SK-N-DZ (cell line): ENCODE measurements at places on chromosomes 7 and 10.
A peak's percentile ranks its signal among the peaks of the same experiment; 100 is the strongest.

GRCh38 chr10:15558136-15558535 lies 161.6 kb downstream of the ITGA8 start:
- DNase-seq, result no peak

GRCh38 chr10:18474118-18474455 lies 177.3 kb downstream of the NSUN6 start:
- no peak for DNase-seq

- DNase-seq, result no peak
Measured at GRCh38 chr7:159328096-159328495, 183.4 kb upstream of the VIPR2 start.

DNA sequence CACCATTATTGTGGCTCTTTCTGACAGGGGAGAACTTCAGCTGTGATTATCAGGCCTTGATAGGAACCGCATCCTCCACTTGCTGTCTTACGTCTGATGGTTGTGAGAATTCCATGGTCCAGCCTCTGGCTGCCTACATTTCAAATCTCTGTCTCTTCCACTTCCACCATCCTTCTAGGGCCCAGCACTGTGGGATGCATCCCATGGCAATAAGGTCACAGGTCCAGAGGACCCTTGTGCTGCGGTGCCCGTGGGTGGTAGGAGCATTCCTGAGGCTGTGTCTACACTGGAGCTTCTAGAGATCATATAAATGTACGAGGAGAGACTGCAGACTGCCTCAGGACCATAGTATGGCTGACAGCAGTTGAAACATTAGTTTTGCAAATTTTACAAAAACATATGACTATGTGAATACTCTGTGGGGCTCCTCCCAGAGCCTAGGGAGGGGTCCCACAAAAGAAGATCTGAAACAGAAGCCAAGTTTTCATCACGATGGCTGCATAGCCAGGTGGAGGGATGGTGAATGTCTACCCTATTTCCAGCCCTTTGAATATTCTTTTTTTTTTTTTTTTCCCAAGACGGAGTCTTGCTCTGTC lies 11.8 kb downstream of the CALML3 start:
- no peak for DNase-seq

- DNase-seq, result no peak
Measured at GRCh38 chr10:29535778-29536453, 98.9 kb downstream of the SVIL start.

DNA sequence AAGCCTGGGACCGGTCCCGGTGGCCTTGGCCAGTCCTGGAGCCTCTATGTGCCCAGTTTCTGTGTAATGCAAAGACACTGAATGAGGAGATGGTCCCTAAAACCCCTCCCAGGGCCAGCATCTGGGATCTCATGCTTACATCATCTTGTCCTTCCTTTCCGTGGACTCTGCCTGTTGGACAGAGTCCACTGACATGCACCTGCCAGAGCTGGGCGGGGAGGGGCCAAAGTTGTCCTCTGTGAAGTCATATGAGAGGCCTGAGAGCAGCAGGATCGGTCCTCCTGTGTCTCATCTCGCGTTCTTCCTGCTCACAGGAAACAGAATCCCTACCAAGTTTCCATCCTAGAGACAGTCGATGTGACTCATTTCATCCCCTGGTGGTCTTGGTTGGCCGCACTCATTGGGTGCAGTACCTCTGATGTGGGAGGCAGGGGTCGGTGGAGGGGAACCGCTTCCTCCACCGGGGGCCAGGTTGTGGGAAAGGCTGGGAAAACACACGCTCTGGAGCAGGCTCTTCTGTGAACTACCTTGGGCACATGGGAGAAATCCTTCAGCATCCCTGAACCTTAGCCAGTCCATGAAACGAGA lies 389.6 kb upstream of the PODXL start:
- no peak for DNase-seq

GRCh38 chr10:15290150-15290549 lies 80.9 kb downstream of the FAM171A1 start:
- DNase-seq, result no peak

GRCh38 chr10:111209692-111210091 lies 132.9 kb downstream of the ADRA2A start:
- peak; percentile 46 for DNase-seq

DNA sequence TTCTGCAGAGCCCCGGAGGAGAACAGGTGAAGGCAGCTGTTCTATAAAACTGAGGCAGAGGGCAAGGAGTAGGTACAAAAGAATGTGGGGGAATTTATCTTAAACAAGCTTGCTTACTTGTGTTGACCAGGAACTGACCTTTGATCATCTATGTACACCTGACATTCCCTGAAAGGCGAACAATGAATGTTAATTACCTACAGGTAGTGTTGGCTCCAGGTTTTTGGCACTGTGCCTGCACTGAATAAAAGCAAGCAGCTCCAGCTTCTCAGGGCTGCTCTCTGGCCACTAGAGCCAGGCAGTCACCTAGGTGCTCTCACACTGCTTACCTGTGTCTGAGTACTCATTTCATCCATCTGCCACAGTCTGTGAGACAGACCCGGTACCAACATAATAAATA lies 87.0 kb downstream of the RAPGEF5 start:
- no peak for DNase-seq

DNA sequence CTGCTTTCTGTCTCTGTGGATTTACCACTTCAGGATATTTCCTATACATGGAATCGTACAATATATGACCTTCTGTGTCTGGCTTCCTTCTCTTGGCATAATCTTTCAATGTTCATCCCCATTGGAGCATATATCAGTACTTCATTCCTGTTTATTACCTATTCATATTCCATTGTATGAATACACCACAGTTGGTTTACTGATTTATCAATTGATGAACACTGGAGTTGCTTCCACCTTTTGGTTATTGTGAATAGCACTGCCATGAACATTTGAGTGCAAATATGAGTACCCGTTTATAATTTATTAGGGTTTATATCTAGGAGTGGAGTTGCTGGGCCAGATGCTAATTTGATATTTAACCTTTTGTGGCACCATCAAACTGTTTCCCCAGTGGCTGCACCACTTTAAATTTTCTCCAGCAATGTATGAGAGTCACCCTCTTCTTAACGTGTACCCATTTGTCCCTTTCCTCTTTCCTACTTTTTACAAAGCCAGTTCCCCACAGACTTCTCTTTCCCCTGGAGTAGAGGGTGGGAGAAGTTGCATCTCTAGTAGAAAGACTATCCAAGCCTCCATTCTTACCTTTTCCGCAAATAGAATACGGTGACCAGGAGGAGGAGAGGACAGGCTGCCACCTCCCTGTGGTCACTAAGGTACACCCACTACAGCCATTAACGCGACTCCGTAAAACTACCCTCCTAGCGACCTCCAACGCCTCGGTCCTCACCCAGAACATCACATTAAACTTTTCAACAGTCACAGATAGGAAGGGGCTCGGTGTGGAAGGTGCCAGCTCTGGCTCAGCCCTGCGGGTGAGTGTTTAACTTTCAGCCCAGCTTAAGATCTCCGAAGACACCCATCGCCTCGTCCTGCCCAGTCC lies 25.6 kb downstream of the SCD start:
- DNase-seq, result no peak

DNA sequence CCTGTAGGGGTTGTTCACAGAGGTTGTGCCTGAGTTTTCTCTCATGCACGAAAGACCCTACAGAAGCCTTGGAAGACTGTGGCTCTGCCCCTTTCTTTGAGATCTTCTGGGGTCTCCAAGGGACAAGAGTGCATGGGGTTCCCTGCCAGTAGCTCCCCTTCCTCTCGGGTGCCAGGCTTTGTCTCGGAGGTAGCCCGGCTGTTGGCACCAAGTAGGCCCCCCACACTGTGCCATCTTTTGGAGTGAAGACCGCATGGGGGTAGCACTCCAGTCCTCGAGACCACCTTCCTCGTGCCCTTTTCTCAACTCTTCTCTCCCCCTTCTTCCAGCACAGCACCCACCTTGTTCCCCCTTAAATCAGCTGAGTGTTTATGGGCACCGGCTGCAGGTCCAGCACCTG lies 41.6 kb downstream of the OAT start:
- DNase-seq, result no peak

DNA sequence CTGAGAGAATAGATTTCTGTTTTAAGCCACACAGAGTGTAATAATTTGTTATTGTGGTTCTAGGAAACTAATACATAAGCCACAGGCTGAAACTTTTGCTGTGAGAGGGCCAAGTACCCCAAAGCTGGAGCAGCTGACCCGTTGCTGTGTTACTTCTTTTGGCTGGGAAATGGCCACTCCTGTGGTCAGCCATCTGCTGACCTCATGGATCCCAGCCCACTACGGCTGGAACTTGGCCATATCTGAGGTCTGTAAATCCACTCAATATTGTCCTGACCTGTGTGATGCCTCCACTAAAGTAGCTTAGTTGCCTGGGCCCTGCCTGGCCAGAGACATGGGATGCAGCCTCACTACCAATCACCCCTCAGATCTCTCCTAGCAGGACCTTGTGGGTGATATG lies 17.4 kb upstream of the LOXL4 start:
- DNase-seq, result no peak

DNA sequence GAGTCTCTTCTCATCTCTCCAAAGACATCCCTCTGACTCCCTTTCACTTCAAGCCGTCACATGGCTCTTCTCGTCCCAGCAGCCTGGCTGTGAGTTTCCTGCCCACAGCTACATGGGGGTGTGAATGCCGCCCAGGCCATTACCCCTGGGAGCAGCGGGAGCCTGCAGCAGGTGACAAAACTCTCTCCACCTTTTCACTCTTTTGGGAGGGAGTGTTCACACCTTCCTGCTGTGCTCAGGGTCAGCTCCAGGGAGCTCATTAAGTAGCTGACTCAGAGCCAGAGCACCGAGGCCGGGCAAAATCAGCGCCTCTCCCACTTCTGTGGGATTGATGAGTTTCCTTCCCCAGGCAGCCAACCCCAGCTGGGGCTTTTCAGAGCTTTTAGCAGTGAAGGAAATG lies 271.3 kb downstream of the TYW1 start:
- DNase-seq, result no peak

DNA sequence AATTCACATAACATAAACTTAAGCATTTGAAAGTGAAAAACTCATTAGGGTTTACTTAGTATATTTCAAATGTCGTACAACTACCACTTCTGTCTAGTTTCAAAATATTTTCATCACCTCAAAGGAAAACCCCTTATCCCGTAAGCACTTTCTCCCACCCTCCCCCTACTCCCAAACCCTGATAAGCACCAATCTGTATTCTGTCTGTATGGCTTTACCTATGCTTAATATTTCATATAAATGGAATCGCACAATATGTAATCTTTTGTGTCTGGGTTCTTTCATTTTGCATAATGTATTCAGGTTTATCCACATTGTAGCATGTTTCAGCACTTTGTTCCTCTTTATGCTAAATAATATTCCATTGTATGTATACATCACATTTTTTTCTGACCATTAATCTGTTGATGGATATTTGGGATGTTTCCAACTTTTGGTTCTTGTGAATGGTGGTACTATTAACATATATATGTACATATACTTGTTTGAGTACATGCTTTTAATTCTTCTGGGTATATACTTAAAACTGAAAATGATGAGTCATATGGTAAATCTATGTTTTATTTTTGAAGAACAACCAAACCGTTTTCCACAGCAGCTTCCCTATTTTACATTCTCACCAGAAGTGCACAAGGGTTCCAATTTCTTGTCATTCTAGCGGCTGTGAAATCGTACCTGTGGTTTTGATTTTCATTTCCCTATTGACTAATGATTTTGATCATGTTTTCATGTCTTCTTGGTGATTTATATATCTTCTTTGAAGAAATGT lies 6.2 kb upstream of the STARD3NL start:
- no peak for DNase-seq

GRCh38 chr10:62464308-62464707 lies 90.1 kb downstream of the ZNF365 start:
- DNase-seq, result no peak

- no peak for DNase-seq
Measured at GRCh38 chr7:127390817-127391590, 1.5 kb downstream of the ZNF800 start.

- no peak for DNase-seq
Measured at GRCh38 chr7:44172803-44173424, 16.3 kb downstream of the GCK start.

- no peak for DNase-seq
Measured at GRCh38 chr10:15122477-15123030, 25.4 kb downstream of the RPP38 start.

DNA sequence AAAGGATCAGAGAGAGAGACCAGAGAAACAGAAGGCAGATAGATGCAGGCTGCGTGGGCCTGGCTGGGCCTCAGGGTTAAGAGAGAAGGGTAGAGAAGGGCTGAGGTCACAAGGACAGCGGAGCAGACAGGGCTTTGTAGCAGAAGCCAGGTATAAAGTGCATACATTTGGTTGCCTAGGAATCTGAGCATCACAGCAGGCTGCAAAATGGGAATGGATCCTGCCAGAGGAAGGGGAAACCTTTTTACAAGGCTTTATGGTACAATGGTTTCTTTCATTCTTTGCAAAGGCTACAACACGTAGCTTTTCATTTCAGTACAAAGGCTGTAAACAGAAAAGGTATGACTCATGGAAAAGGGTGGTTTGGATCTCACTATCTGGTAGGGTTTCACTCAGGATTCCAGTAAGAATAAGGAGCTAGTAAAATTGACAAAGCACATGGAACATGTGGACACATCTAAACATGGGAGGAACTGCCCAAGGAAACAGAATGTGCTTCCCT lies 275.1 kb downstream of the DOCK4 start:
- no peak for DNase-seq

- DNase-seq, result no peak
Measured at GRCh38 chr7:124310934-124311390, 278.1 kb upstream of the TMEM229A start.

- no peak for DNase-seq
Measured at GRCh38 chr7:81574723-81575326, 195.0 kb downstream of the HGF start.

DNA sequence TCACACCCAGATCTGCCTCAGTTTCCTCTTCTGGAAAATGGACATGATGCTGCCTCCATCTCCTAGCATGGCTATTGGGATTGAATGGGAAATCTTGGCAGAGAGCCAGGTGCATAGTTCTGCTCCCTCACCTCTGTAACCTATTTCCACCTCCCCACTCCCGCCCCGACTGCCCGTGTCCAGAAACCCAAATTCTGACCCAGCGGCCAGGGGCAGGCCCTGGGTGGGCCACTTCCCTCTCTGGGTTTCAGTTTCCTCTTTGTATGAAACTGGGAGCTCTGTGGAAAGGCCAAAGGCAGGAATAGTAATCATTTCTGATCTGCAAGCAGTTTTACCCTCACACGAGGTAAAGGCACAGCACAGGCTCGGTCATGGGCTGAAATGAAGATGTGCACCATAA lies 74.1 kb upstream of the DUSP5 start:
- DNase-seq, result no peak

DNA sequence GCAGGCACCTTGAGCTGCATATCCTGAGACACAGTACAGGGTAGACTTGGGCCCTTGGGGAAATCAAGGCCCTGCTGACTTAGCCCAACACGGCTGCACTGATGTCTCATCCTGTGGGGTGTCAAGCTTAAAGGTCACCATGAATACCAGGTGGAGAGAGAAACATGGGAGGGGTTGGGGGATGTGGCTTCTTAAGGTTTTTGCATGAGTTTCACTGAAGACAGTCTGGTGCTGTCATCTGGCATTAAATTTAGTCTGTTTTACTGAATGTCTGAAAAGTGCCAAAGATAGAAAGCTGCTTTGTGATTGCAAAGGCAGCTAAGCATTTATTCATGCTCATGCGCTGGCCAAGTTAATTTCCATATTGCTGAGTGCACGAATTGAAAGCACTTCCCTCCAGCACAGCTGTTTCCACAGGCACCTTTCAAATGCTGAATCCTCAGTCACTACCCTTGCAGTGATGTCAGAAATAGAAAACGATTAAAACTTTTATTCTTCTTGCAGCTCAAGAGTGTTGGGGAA lies 102.1 kb downstream of the OSBPL3 start:
- DNase-seq, result no peak

GRCh38 chr7:124457841-124458240 lies 307.8 kb downstream of the GPR37 start:
- no peak for DNase-seq
